DMS79 treated with DMSO at 0.1 percent for 48 hours (cell line): ENCODE measurements at places on chromosomes 11 and 22.

GRCh38 chr11:134207538-134208239 lies 16.1 kb downstream of the NCAPD3 start:
- no peak for DNase-seq

DNA sequence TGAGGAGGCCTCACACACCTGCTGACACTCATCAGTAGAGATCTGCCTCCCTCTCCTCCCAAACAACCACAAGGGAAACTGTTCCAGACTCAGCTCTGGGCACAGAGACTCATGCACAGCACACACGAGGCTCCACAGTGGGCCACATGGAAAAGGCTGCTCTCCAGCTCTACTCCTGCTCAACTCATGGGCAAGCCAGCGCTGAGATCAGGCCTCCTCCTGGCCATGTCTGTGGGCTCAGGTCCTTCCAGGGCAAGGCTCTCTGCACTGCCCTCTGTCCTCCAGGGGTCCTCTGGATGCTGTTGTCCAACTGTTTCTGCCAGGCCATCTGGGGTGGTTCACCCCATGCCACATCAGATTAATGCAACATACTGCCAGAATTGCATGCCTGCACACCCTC lies 46.0 kb downstream of the PLEKHA7 start:
- no peak for DNase-seq

GRCh38 chr22:49905465-49905864 lies 12.8 kb downstream of the ALG12 start:
- DNase-seq: no peak

DNA sequence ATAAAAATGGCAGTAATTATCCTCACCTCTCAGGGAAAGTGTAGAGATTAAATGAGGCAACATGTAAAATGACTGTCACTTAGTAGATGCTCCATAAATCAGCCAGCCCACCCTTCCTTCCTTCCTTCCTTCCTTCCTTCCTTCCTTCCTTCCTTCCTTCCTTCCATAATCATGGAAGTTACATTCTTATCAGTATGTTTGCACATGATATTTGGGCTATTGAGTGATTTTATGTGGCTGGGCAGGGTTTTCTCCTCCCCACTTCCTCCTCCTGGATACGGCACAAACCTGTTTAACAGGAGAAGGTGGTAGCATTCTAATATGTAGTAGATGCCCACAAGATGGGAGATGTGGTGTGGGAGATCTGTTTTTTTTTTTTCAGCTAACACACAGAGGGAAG lies 11.9 kb downstream of the LYVE1 start:
- no peak for DNase-seq

GRCh38 chr11:4645974-4646373 lies 2.2 kb downstream of the OR51E1 start:
- DNase-seq: no peak

DNA sequence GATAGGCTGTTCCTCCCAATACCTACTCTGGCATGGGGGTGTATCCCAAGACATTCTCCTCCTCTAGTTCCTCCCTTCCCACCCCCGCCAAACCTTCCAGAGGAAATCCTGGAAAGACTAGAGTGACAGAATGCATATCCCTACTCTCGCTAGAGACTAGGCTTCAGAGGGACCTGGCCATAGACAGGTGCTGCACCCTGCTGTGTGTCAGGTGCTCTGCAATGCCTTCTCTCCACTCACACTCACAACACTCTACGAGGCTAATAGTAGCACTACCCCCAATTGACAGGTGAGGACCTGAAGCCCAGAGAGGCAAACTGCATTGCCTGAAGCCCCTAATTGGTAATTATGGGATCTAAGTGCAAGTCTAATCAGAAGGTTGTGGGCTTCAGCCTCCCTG lies 46.2 kb upstream of the LMO1 start:
- DNase-seq: peak; percentile 32

DNA sequence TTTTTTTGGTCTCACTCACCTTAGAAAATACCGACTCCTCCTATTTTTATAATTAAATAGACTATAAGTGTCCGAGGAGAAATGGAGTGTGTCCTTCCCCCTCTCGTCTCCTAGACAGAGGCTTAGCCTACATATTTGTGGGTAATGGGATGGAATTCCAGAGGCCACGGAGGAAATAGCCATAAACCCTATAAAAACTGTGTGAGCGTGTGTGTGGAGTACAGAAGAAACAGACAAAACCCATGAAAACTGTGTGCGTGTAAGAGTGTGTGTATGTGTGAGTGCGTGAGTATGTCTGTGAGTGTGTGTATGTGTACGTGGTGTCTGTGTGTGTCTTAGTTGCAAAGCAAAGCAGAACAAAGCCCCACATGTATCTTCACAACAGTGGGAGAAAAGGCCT lies 883.5 kb downstream of the OPCML start:
- DNase-seq: no peak

- no peak for DNase-seq
These were observed 156.2 kb downstream of the CRYBB2 start for GRCh38 chr22:25375683-25376082.

DNA sequence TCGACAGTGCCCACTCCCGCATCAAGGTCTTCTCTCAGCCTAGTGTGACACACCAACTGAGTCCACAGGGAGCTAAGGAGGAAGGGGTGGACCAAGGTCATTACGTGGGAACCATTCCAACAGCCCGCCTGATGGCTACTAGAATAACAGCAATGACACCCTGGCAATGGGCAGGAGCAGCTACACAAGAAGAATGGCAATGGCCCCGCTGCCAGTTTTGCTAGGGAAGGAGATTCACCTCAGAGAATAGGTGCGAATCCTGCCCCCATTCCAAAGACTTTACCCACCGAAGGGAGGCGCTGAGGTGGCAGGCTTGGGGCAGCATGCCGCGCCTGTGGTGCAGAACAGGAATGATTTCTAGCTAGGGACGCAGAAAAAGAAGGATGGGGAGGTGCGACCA lies 9.1 kb downstream of the WT1 start:
- no peak for DNase-seq

DNA sequence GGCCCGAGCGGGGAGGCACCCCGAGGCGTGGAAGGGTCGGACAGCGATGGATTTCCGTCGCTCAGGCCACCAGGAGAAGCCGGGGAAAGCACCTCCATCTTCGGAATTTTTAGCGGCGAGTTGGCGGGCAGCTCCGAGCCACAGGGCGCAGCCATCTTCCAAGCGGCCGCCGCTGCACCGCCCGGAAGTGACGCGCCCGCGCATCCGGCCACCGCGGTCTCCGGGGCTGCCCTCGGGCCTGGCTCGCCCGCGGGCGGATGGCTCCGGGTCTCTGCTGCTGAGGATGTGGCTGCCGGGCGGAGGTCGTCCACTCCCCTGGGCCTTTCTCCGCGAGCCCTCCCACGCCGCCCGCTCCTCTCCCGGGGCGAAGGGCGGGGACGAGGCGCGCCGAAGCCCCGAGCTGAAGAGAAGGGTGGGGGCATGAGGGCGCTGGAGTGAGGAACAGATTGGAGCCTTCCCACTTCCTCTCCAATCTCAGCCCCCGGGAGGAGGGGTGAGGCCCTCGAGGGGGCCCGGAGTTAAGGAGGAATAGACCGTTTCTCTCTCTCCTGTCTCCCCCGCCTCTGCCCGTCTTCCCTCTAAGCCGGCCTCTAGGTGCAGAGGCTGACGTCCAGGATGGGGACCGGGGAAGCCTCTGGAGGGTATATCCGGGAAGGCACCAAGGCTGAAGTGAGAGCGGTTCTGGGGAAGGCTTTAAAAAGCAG lies at the start of gene MSANTD2:
Gene MSANTD2, minus strand, starts transcription at position 181 of the 704 bp plus-strand sequence. Its CDS starts 26 bp downstream, at position 155.
- DNase-seq: peak; percentile 90

DNA sequence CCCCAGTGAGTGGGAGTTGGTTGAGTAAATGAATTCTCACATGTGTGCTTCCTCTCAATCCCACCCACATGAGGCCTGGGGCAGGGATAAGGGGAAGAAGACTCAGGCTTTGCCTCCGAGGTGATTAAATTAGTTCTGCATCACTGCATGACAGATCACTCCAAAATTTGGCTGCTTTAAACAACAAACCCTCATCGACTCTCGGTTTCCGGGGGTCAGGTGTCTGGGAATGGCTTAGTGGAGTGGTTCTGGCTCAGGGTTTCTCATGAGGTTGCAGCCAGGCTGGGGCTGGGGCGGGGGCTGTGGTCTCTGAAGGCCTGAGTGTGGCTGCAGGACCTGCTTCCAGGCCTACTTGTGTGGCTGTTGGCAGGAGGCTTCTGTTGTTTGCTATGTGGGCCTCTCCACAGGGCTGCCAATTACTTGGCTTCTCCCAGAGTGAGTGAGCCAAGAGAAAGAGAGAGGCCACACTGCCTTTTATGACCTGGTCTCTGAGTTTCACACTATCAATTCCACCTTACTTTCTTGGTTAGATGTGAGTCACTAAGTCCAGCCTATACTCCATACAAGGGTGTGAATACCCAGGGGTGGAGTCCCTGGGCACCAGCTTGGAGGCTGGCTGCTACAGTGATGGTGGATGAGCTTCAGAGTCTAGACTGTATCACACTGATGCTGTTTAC lies 15.9 kb downstream of the MOGAT2 start:
- peak; percentile 88 for DNase-seq

DNA sequence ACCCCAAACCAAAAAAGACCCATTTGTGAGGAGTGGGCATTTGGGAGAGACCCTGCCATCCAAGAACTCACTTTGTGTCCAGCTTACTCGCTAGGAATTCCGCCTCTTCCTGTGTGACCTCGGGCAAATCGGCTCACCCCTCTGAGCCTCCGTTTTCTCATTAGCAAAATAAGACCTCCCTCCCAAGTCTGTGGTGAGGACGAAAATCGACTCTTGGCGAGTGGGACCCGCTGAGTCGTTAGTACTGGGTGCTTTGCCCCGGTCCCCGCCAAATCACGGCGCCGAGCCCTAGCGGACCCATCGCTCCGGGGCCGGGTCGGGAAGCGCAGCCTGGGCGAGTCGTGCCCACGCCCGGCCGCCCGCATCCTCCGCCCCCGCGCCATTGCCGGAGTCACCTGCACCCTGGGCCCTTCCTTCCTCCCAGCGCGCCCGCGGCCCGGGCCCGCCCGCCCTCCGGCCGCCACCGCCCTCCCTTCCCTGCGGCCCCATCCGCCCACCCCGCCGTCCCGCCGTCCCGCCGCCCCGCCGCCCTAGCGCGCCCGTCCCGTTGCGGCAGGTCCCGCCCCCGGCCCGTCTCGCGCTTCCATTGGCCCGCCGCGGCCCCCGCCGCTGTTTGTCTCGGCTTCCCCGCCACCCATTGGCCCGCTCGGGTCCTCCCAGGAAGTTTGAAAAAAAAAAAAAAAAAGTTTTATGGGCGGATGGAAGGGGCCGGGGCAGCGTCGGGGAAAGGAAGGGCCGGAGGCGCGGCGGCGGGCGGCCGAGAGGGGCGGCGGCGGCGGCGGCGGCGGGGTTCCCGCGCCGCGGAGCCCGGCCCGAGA lies 48.9 kb downstream of the TRIOBP start:
- peak; percentile 43 for DNase-seq

DNA sequence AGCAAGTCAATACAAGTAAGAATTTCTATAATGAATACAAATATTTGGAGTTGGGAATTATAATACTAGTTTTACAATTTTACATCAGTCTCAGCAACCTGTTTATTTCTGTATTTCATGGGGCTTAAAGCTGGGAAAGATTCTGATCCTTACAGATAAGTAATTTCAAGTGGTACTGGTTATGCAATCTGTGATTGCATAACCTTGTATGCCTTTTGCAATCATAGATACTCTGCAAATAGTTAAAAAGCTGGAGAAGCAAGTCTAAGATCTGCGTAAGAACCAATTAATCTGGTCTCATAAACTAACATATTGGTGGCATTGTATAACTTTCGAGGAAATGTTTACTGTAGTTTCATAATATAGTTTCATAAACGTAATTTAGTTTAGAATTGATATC lies 198.3 kb upstream of the PGR start:
- no peak for DNase-seq

DNA sequence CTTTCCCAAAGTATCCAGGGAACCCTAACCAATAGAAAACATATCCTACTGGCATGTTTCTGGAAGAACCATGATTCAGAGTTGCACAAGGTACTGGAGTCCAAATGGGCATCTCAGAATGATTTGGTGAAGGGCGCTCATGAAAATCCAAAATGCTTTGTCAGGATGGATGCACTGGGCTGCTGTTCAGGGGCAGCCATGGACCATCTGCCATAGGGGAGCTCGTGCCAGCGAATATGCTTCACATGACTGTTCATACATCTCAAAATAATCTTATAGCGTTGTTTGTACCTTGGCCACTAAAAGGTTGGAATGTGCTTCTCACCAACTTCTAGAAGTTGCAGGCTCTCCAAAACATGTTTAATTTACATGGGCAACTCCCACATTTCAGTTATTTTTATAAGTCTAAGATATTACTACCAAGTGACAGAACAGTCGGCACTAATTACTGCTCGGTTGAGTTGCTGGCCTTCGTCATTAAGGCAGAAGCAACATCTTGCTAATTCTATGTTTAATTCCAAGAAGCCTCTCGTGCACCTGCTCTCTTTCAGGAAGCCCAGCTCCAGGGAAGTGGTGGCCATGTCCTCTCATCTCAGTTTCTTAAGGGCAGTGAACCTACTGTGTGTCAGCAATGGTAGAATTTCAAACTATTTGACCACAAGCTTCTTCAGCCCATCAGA lies 1497.7 kb downstream of the TBC1D22A start:
- no peak for DNase-seq

GRCh38 chr11:2833051-2833715 lies 52.4 kb downstream of the CDKN1C start:
- no peak for DNase-seq

DNA sequence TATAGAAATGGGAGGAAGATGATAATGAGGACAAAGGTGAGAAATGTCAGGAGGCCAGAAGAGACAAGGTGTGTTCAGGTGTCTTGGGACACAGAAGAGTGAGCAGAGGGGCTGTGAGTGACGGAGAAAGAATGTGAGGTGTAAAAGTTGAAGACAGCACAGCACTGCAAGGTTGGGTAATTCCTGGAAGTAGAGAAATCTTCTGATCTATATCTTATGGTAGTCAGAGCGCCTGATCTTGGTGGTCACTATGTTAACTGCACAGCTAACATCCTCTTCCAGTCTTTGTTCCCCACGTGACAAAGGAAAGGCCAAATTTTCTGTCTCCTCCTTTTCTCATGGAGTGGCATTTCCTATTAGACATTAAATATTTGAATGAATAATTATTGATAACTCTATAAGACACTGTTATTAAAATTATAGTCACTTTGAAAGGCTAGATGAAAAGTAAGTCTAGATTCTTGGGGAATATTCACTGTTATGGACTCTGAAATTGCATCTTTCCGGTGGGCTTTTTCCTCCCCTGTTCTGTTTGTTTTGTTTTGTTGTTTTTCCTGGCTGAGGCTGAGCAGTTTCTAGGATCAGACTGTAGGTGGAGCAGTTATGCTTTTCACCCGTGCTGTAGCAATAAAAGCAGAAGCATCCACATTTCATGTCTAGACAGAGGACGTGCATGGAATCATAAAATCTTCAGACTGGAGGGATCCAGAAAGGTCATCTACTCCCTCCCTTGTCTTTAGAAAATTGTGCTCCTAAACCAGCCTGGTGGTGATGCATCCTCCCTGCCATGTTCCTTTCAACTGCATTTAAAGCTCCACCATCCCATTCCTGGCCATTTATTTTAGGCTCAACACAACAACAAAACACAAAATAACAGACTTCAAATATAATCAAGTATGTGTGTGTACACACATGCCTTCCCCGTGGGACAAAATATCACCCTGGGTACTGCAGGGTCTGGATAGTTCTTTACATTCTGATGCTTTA lies 26.6 kb downstream of the SC5D start:
- peak; percentile 86 for DNase-seq

GRCh38 chr11:12233602-12233925 lies 123.2 kb downstream of the MICAL2 start:
- DNase-seq: no peak

- DNase-seq: no peak
These were observed 13.7 kb downstream of the RASD2 start for GRCh38 chr22:35554297-35554845.
